ENCODE measurements at places on chromosomes 7 and 10.
A peak's percentile ranks its signal among the peaks of the same experiment; 100 is the strongest.

GRCh38 chr10:29471544-29471859, 163.3 kb downstream of the SVIL start:
- DNase-seq, result peak; percentile 16

GRCh38 chr7:117402109-117402508, 25.2 kb downstream of the ASZ1 start:
- DNase-seq, result no peak

DNA sequence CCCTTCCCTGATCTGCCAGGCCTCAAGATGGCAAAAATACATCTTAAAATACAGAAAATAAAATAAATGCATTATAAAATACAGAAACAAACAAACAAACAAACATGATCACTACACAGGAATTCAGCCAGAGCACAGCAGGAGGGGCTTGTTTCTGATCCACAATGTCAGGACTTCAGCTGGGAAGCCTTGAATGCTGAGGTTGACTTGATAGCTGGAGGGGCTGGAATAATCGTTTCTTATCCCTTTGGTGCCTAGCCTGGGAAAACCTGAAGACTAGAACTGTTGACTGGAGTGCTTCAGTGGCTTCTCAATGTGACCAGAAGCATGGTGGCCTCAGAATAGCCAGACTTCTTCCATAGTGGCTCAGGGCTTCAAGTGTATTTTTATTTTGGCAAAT, 9.2 kb upstream of the MARVELD1 start:
- no peak for DNase-seq

DNA sequence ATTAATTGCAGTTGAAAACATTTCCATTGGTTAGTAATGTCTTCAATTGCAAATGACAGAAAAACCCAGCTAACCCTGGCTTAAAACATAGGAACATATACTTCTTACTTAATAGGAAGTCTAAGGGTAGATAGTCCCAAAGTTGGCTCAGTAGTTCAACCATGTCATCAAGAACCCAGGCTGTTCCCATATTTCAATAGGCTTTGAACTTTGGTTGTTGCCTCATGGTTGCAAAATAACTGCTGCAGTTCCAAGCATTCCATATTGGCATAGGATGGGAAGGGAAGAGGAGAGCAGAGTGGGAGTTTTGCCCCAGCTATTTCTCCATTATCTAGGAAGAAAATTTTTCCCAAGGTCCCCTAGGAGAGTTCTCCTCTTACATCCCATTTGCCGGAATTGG, 81.4 kb upstream of the EEPD1 start:
- no peak for DNase-seq
